ENCODE measurements at places on chromosomes 5 and 9. TPM values are rescaled to one million over a fixed set of nuclear protein-coding genes. Genes with fewer than 3 reads are reported as not detected.

DNA sequence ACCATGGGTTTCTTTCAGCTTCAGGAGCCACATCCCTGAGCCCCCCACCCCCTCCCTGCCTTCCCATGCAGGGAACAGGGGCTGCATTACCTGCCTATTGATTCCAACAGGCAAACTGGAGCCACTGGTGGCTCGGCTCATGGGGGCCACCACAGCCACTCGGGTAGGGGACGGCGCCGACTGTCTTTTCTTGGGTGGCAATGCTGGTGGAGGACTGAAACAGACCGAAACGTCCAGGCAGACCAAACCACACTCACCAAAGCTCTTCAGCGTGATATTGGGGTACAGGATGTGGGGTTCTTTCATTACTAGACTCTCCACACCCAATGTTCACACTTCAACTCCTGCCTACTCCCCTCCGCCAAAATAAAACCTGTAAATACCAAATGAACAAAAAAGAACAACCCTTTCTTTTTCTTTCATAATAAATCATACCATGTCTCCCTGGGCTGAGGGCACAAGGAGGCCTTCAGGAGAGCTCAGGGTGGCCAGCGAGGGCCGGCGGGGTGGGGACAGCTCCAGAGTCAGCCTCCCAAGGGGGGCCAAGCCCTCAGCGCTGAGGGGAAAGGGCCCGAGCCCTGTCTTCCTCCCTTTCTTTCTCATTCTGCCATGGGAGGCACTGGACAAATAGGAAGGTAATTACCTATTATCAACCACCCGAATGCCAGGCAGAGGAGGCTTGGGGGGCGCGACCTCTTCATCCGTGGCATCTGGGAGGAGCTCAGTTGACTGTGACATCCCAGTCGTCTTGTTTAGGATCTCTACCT lies 83.3 kb downstream of the PRRT1B start:
- peak overlapping the region; percentile 75 for H3K27ac ChIP-seq
- H3K4me3 ChIP-seq: no peak overlapping the region
- no peak for DNase-seq
- H3K36me3 ChIP-seq: peaks cover 18% of the 10 kb centered on the region
- H3K4me1 ChIP-seq: peaks cover 33% of the 10 kb centered on the region

DNA sequence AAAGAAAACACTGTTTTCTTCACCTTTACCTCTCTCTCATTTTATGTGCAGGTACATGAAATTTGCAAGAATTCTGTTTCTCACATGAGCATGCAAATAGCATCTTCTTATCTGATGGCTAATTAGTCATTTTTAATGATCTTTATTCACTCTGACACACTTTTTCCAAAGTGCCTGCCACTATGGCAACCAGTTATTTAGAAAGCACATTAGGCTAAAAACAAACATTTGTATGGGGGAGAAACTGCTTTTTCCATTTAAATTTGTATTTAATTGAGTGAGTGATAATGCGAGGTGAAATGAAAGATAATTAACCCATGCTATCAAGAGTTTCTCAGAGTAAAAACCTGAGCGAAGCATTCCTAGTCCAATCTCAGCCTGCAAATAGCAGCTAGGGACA lies 365.0 kb downstream of the MAT2B start:
- H3K27me3 ChIP-seq: no peaks in the 10 kb centered on the region
- no peaks in the 10 kb centered on the region for H3K36me3 ChIP-seq
- no peak overlapping the region for H3K4me3 ChIP-seq

DNA sequence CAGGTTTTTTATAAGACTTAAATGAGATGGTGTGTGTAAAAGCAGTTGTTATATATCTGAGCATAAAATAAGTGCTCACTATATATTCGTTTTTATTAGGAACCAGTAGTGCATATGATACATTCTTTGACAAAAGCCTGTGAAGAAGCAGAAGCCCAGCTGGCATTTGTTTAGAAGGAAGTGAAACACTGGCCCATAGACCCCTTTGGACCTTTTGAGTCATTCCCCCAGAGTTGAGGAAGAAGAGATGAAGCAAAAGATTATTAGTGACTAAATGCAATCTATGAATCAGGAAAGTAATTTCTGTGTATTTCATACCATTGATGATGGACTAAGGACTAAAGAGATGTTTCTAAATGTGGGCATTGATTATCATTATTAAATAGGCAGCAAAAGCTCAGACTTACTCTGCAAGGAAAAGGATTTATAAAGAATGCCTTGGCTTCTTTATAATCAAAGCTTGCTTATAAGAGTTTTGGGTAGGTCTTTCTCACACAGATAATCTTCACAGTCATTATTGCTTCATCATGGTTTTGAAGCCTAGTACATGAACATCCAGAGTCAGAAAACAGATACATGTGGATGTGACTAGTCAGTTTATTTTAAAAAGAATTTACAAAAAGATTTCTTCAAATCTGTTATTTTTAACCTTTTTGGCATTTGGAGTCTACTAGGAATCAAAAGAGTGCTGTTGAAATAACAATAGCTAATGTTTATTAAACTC lies 16.9 kb upstream of the FER start:
- no peaks in the 10 kb centered on the region for H3K36me3 ChIP-seq
- no peaks in the 10 kb centered on the region for H3K27me3 ChIP-seq
- H3K27ac ChIP-seq: no peak overlapping the region
- no peak for DNase-seq

- H3K4me1 ChIP-seq: peaks cover 11% of the 10 kb centered on the region
- no peak for DNase-seq
- H3K36me3 ChIP-seq: no peaks in the 10 kb centered on the region
- no peaks in the 10 kb centered on the region for H3K27me3 ChIP-seq
These were observed 140.5 kb upstream of the ANKH start for GRCh38 chr5:15012061-15012460.

DNA sequence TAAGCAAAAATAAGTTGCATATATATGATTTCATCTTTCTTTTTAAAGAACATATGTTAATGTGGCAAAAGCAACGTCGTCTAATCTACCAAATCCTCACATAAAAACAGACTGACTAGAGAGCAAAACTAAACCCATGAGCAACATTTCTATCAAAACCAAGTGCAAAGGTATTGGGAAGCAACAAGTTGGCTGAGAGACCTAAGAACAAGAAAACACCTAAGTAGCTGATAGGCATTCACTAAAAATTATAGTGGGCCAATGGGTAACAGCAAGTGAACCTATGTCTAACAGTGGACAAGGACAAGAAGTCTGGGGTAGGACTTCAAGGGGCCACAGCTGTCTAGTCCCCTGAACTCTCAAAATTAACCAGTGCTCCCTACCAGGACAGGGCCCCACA lies 130.1 kb downstream of the SIL1 start:
- H3K4me3 ChIP-seq: no peak overlapping the region
- no peaks in the 10 kb centered on the region for H3K36me3 ChIP-seq
- no peaks in the 10 kb centered on the region for H3K27me3 ChIP-seq
- H3K4me1 ChIP-seq: peaks cover 27% of the 10 kb centered on the region
- no peak for DNase-seq

- no peaks in the 10 kb centered on the region for H3K27me3 ChIP-seq
- no peak for DNase-seq
- H3K4me1 ChIP-seq: no peaks in the 10 kb centered on the region
- H3K4me3 ChIP-seq: no peak overlapping the region
These were observed 63.5 kb upstream of the PHYKPL start for GRCh38 chr5:178296066-178296465.

DNA sequence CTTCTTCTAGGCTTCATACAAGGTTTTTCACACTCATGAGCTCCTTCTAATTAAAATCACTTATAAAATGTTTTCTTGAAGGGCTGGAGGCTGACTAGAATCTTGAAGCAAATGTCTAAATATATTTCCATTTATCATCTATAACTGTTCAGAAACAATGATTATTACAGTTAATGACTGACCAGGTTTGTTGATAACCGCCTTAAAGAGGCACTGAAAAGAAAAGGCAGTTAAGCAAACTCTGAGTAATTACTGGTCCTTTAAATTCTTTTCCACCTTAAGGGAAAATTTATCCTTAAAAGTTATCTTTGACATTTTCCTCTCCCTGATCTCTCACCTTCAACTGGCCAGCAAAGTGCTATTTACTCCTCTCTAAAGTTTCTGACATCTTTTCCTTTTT lies 43.2 kb downstream of the RICTOR start:
- H3K36me3 ChIP-seq: no peaks in the 10 kb centered on the region
- H3K4me3 ChIP-seq: no peak overlapping the region
- no peaks in the 10 kb centered on the region for H3K27me3 ChIP-seq
- DNase-seq: no peak
- peaks cover 14% of the 10 kb centered on the region for H3K4me1 ChIP-seq

DNA sequence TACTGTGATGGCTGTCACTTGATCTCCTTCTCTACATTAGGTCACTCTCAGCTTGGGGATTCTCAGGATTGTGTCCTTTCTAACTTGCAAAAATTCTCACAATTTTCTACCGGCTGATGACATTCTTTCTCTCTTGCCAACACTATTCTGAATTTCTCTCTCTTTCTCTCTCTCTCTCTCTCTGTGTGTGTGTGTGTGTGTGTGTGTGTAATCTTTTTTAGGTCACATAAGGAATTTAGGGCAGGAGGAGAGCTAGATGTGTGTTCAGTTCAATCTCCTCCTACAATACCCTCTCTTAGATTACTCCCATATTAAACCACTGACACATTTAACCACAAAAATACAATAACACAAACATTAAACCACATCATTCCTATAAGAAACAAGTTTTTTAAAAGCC lies 242.3 kb upstream of the NREP start:
- DNase-seq: no peak
- no peaks in the 10 kb centered on the region for H3K36me3 ChIP-seq
- no peaks in the 10 kb centered on the region for H3K4me1 ChIP-seq
- H3K4me3 ChIP-seq: no peak overlapping the region
- no peak overlapping the region for H3K27ac ChIP-seq

DNA sequence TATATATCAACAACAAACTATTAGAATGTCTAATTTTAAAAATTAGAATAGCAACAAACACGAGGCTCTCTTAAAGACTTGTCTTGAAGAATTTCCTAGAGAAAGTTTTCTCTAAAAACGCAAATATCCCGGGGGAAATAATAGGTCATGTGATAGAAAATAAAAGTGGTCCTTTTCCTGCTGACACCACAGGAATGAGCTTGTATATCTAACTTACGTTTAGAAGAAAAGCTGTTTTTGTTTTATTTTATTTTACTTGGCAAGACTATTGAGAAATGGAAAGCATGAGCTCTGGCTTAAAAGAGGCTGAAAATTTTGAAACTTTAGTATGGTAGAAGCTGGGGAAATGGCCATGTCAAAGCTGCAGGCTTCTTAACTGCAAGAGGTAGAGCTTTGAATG lies 465.0 kb downstream of the AGTPBP1 start:
- H3K4me3 ChIP-seq: no peak overlapping the region
- H3K27ac ChIP-seq: no peak overlapping the region
- DNase-seq: no peak
- no peaks in the 10 kb centered on the region for H3K4me1 ChIP-seq
- H3K36me3 ChIP-seq: no peaks in the 10 kb centered on the region

DNA sequence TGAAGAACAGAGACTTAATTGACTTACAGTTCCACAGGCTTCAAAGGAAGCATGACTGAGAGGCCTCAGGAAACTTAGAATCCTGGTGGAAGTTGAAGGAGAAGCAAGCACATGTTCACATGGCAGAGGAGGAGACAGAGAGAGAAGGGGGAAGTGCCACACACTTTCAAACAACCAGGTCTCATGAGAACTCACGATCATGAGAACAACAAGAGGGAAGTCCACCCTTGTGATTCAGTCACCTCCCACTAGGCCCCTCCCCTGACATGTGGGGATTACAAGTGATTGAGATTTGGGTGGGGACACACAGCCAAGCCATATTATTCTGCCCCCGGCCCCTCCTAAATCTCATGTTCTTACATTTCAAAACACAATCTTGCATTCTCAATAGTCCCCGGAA lies 19.5 kb downstream of the NR3C1 start:
- no peaks in the 10 kb centered on the region for H3K27me3 ChIP-seq
- H3K36me3 ChIP-seq: no peaks in the 10 kb centered on the region
- no peak for DNase-seq
- H3K27ac ChIP-seq: no peak overlapping the region
- H3K4me3 ChIP-seq: no peak overlapping the region

DNA sequence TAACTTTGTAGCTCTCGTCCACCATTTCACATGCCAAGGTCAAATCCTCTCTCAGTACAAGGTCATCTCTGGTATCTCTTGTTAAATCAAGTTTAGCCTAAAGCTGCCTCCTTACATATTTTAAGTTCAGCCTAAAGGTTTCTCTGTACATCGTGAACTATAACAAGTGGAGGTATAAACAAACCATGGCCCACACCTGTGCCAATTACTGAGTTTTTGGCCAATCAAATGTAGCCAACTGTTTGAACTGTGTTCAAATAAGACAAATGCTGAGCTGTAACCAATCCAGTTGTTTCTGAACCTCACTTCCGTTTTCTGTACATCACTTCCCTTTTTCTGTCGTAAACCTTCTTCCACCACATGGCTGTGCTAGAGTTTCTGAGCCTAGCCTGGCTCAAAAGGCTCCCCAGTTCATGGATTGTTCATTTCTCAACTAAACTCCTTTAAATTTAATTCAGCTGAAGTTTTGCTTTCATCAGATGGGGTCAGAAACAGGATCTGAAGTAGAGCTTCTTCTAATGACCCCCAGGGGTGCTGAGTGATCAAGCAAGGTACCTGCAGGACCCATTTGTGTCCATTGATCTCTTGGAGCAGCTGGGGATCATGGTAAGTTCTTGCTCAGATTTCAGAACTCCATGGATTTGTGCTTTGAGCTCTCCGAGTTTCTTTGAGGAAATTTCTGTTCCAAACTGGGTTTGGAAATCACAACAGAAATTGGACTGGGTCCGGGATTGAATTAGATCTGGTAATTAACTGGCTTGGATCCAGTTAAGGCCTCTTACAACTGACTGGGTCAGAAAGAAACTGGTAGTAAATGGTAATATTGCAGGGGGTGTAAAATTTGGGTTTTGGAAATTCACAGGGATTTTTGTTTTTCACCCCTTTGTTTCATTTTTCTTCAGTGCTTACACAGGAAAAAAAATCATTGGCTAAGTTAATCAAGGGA lies 11.0 kb upstream of the NANS start:
- no peaks in the 10 kb centered on the region for H3K36me3 ChIP-seq
- H3K27ac ChIP-seq: no peak overlapping the region
- DNase-seq: no peak
- no peak overlapping the region for H3K4me3 ChIP-seq
- H3K4me1 ChIP-seq: no peaks in the 10 kb centered on the region

The SPATA31C1 gene
- total RNA-seq: not detected

Measured in adrenal gland (tissue), 19 donors.